Stimulated activated CD4-positive, alpha-beta T cell treated with anti-CD3 and anti-CD28 coated beads, Interleukin-15, amount 100 ng/mL, for 24 hours (primary cell): ENCODE measurements at places on chromosomes 7 and 10.
A peak's percentile ranks its signal among the peaks of the same experiment; 100 is the strongest.

DNA sequence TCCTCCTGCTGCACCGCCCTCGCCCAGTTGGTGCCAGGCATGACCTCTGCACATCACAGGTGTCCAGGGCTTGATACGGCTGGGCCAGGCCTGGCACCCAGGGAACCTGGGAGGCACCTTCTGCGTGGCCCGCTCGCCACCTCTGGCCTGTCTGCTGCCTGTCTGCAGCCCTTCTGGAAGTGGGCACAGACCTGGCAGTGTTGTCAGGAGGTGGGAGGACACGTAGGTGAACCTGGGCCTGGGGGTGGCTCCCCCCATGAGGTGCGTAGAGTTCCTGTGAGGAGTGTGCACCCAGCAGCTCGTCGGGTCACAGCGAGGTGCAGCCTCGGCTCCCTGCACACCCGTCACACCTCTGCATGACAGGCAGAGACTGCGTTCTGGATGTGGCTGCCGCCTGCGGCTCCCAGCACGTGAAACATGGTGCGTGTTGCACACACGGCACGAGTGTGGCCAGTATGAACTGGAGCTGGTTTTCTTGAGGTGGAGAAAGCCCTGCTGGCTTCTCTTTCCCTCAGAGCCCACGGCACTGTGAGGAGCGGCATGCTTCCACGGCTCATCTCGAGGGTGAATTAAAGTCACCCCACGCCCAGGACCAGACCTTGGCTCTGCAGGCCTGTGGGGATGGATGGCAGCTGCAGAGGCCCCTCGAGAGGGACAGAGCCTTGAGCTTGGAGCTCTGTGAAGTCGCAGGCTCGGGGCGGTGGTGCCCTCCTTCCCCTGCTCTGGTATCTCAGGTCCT is 24.8 kb downstream of the INPP5A start:
- DNase-seq = no peak

DNA sequence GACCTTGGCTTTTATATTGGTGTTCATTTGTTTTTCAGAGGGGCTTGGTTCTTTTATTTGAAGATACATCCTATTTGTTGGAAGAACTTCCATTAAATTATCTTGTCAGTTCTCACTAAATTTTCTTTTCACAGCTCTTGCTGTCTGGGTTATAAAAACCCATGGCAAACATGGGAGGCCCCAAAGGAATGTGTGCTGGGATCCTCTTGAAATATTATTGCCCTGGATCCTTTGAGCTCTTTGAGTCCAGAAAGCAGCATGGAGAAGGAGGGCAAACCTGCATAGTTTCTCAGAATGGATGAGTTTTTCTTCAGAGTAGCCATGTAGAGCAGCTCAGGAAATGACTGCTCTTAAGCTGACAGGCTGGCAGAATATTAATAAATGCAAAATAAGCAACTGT is 187.4 kb downstream of the CTTNBP2 start:
- no peak for DNase-seq

DNA sequence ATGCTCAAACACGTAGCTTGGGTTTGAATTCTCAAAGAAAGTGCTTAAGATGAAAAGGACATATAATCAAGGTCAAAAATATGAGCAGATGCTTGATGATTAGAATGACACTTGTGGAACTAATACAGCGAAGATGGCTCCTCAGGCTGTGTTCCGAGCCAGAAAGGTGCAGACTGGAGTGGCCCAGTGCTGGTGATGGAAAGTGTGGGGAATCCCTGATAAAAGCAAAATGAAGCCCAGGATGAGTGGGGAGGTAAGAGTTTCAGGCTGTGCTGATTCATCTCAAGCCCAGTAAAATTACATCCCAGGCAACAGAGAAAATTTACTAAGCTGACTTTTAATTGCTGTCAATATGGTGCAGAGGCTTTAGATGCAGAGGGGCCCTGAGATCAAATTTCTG is 77.8 kb upstream of the IKZF1 start:
- DNase-seq = peak; percentile 58

DNA sequence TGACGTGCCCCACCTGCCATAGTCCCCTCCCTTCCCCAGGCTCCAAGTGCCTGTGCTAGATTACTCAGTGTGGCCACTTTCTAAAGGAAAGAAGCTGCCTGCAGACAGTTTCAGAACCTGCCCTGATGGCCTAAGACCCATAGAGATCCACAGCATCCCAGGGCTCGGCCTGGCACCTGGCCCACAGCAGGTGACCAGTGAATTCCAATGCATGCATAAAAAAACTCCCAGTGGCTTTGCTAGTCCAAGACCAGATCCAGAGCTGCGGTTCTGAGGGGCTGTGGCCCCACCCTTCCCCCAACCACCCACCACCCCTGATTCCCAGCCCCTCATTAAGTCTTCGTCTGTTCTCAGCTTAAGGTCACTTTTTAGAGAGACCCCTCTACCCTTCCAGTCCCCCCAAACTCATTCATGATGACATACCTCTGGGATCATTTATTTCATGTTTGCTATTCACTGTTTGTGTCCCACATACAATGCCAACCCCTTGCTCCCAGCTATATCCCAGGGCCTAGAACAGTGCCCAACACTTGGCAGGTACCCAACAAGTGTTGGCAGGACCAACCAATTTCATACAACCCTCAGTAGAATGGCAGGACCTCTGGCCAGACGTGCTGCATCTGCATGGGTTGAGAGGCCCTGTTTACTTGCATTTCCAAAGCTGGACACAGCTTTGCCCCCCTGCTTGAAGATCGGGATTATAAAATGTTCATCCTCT is 118.1 kb downstream of the RGS10 start:
- no peak for DNase-seq

DNA sequence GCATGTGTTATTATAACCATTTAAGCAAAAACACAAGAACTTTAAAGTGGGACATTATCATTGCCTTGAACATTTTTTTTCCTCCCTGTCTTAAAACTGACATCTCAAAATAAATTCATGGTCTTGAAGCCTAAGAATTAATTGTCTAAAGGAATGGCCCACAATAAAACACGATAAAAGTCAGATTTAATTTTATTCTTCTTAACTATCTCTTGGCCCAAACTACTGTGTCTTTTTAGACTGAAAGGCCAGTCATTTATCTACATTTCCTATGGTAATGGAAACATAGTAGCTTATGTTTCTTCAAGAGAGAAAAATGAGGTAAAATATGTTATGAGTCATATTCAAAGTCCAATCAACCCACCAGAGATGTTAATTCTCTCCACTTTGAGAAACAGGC is 24.4 kb upstream of the ETV1 start:
- DNase-seq = no peak

DNA sequence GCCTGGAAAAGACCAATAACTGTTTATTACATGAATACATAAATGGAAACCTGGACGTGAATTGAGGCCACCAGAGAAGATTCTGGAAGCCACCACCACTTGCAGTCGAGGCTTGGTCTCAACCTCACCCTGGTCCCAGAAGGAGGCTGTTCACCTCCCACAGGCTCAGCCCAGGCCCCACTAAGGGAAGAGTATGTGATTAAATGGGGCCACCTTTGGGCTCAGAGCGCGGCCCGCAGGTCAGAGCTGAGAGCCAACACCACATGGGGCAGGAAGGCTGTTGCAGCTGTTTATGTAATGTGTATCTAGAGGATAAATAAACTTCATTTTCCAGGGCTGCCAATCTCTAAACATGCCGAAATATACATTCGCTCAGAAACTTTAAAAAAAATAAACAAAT is 17.6 kb upstream of the FGFR2 start:
- DNase-seq = no peak

GRCh38 chr10:133009218-133009950 is 67.0 kb upstream of the CFAP46 start:
- no peak for DNase-seq

- no peak for DNase-seq
Observed at GRCh38 chr7:23538301-23538700, 6.5 kb upstream of the TRA2A start.

- DNase-seq = no peak
Observed at GRCh38 chr7:111408724-111409123, 153.6 kb downstream of the IMMP2L start.

DNA sequence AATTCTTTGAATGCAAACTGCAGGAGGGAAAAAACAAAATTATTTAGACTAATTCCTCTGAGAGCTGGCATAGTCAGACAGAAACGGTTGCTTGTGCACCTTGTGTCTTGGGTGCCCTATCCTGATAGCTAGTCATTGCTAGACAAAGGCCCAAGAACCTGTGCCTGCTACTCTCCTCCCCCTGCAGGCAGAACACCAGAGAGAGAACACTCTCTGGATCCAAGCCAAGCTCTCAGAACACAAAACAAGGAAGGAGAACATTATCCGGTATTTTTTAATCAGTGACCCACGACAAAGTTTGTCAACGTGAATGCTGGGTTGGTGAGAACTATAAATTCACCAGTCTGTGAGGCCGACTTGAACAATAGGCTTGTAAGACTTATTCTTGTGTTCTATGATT is 18.8 kb upstream of the PPP1R9A start:
- DNase-seq = no peak

- DNase-seq = peak; percentile 56
Observed at GRCh38 chr7:139777133-139777891, 486 bp downstream of the HIPK2 start.

DNA sequence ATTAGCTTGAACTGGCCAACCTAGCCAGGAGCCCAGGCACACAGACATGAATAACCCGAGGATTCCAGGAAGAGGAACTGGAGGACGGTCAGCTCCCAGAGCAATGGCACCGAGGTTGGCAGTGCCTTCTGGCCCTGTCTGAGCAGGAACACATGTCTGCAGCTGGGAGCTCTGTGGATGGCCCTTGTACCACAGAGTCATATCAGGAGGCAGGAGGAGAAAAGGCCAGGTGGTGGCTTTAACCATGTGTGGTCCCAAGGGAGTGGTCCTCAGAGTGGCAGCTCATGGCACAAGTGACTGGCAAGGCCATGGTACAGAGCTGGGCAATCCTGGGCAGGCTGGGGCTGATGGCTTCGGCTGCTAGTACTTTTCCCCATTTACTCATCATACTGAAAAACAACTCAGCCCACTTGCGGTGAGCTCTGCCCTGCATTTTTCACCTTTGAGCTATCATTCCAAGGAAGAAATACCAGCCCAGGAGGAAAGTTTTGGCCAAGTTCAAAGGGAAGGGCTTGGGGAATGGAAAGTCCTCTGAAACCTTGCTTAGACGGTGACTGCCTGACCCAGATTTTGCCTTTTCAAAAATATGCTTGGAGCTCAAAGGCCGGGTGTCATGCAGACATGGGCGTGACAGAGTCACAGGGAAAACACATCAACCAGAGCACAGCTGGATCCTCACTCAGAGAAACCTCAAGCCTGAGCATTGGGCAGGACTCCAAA is 25.7 kb upstream of the LOXL4 start:
- DNase-seq = no peak

GRCh38 chr7:17063045-17063383 is 181.2 kb upstream of the AGR3 start:
- no peak for DNase-seq

- DNase-seq = peak; percentile 32
Observed at GRCh38 chr10:1706711-1707110, 30.6 kb downstream of the ADARB2 start.

GRCh38 chr7:115088893-115089292 is 167.0 kb downstream of the MDFIC start:
- no peak for DNase-seq

- no peak for DNase-seq
Observed at GRCh38 chr7:4437916-4438315, 244.2 kb upstream of the FOXK1 start.

DNA sequence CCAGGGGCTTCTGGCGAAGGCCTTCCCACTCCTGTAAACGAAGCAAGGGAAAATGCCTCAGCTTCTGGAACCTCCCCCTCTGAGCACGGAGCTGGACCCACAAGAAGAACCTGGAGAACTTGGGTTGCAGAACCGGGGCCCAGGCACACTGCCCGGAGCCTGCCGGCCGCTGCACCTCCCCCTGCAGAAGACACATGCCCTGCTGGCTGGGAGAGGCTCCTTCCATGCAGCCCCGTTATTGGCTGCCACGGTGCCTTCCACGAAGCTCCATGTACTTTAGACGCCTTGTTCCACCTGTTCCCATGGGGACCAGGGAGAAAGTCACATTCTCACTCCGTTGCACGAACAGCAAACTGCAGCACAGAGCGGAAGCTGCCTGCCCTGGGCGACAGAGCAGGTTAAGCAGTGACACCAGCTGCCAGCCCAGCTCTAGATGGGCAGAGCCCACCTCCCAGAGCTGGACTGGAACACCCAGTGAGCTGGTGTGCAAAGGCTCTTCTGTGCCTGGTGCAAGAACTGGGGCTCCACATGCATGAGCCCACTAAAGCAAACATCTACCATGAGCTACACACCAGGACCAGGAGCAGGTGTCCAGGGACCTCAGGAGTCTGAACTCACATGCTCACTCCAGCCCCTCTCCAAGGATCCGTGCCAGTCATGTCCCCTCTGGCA is 70.1 kb downstream of the TNS3 start:
- DNase-seq = no peak

GRCh38 chr7:129924602-129925001 is 28.2 kb downstream of the UBE2H start:
- DNase-seq = no peak

- DNase-seq = no peak
Observed at GRCh38 chr10:103672345-103672744, 178.8 kb downstream of the NEURL1 start.

GRCh38 chr7:112015146-112015545 is 191.1 kb downstream of the DOCK4 start:
- no peak for DNase-seq

GRCh38 chr7:142703655-142704305 is 45.5 kb upstream of the PRSS1 start:
- DNase-seq = no peak

GRCh38 chr10:32298075-32298812 is 48.7 kb downstream of the EPC1 start:
- no peak for DNase-seq

GRCh38 chr10:110597476-110597875 is 30.0 kb downstream of the SMC3 start:
- DNase-seq = no peak

DNA sequence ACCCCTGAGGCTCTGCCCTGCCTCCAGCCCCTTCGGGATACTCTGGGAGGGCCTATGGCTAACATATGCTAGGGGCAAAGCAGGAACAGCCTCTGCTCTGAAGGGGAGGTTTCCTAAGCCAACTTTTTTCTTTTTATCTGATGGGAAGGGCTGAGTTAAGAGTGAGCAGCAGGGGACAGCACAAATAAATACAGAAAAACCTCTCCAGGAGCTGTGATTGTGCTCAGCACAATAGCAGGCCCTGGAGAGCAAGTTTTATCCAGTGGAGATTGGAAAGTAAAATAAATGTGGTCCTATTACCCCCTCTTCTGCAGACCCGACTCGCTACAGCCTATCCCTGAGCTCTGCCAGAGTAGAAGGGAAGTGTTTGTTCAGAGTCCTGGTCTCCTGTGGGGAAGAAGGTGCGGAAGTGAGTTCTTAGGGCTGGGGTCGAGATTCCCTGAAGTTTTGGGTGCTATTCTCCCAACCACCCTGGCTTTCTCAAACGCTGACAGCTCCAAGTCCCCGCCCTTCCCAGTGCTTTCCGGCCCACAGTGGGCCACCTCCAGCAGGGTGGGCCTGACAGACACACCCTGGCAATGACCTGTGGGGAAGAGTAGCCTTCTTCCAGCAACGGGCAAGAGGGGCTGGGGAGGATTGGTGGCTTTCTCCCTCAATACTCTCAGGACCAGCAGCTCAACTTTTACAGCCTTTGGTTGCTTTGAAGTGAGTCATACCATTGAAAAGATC is 23.0 kb upstream of the AFAP1L2 start:
- DNase-seq = no peak

- DNase-seq = no peak
Observed at GRCh38 chr7:2800931-2801688, 43.0 kb downstream of the GNA12 start.
